ENCODE measurements at places on chromosomes 7 and 10.

- no peak for DNase-seq
These were observed 33.6 kb upstream of the NPFFR1 start for GRCh38 chr10:70317272-70317942.

- no peak for DNase-seq
These were observed 40.0 kb upstream of the ZNF365 start for GRCh38 chr10:62333988-62334682.

- no peak for DNase-seq
These were observed 9.2 kb downstream of the MKX start for GRCh38 chr10:27736396-27736795.

DNA sequence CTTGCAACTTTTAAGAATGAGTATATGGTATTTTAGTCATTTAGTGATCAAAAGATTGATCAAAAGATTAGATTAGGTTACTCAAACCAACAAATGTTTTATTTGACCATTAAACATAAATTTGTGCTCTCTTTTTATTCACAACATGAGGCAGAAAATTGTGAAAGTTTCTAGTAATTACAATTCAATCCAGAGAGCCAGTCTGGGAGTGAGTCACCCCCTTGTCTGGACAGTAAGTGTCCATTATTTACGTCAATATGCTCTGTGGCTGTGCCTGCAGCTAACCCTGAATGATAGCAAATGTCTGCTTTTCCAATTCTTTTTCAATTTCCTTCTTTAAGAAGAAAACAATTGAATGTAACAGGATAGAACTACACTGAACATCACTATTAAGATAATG lies 27.9 kb downstream of the GNG11 start:
- no peak for DNase-seq

DNA sequence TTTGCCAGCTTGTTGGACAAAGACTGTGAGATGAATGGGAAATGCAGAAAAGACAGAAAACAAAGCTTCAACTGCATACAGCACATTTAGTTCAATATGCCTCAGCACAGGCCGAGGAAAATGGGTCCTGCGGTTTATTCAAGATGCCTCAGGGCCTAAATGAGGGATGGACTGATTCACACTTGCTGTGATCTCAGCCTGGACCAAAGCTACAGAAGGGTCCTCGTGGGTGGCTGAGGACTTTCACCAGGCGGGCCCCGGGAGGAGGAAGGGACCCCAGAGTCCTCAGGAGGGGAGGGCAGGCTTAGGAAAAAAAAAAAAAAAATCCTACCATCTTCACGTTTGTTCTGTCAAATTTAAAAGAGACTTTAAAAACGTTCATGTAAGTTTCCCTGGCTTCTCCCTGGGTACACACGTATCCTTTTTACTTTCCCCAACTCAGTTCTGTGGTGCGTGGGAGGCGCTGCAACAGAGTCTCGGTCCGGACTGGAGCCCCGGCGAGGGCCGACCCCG lies 624 bp upstream of the ZNF783 start:
- DNase-seq: no peak

DNA sequence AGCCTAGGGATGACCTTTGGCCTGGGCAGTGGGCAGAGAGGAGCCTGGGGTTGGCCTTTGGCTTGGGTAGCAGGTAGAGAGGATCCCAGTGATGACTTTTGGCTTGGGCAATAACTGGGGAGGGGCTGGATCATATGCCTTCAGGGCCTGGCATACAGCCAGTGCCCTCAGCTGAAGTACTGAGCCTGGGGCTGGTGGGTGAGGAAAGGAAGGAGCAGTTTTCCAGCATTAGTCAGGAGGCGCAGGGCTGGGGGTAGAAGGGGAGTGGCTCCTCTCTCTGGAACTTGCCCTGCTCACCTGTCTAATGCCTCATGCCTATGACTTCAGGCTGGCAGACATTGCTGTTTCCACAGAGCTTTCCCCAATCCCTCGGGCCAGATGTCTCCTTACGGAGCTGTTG lies 15.2 kb upstream of the COMTD1 start:
- no peak for DNase-seq

DNA sequence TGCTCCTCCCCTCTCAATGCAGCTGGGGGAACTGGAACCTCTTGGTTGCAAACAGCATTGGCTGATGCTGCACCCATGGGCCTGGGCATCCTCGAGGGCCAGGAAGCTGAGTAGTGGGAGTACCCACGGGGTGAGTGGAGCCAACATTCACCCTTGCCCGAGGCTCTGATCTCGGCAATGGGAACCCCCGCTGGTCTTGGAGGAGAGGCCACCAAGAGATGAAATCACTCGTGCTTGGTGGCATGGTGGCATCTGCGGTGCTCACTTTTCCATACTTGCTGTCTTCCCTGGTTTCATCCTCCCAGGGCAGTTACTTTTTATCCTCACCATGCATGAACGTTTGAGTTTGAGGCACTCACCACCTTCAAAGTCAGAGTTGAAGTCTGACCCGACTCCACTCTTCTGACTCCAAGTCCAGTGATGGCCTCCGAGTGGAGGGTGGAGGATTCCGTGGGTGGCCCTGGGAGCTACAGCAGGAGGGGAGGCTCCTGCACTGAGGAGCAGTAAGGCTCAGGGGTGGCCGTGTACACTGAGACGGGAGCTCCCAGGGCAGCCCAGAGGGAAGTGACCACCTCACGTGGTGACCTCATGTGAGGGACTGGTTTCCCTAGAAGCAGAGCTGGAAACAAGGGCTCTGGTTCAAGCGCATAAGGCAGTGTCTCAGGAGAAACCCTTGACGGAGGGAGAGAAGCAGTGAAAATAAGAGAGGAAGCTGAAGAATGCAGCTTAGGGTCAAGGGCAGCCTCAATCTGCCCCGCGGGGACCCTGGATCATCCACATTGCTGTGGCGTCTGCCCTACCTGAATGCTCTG lies 349.1 kb downstream of the TCERG1L start:
- no peak for DNase-seq

GRCh38 chr10:93745408-93746065 lies 12.2 kb upstream of the LGI1 start:
- no peak for DNase-seq

DNA sequence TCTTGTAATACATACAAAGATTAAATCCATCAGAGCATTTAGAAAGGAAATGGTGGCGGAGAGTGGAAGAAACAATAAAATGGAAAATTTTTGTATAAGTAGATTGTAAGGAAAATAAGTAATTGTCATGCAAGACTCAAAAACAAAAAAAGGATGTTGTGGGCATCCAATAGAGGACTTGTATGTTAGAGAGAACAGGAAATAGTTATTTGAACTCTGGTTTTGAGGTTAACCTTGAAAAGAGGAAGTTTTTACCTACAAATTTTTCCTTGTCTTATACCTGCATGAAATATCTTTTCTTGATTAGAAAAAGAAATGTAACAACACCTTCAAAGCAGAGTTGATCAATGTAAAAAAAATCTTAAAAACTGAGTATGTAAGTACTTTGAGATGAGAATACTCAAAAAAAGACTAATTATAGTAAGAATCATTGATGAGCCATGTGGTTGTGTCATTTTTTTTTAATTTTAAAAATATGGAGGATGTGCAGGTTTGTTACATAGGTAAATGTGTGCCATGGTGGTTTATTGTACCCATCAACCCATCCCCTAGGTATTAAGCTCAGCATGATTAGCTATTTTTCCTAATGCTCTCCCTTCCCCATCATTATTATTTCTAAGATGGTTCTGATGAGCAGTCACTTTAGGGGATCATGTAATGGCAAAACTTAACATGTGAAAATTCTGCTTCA lies 11.9 kb downstream of the TMEM106B start:
- DNase-seq: no peak

DNA sequence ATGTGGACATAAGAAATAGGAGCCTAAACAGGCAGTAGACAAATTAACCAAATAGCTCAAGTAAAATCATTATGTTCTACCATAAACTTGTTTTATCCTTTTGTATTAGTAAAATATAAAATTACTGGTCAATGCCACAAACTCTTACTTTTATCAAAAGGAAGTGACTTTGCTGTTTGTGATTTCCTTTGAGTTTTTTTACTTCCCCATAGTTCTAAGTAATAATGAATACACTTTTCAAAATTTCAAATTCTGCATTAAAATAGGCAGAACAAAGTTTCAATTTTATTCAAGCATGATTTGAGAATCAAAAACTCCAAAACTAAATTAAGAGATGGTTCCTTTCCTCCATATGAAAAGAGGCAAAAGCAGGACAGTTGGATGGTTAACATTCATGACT lies 139.7 kb upstream of the ABCB5 start:
- no peak for DNase-seq

- DNase-seq: no peak
These were observed 78.1 kb upstream of the PHYHIPL start for GRCh38 chr10:59098387-59098786.

DNA sequence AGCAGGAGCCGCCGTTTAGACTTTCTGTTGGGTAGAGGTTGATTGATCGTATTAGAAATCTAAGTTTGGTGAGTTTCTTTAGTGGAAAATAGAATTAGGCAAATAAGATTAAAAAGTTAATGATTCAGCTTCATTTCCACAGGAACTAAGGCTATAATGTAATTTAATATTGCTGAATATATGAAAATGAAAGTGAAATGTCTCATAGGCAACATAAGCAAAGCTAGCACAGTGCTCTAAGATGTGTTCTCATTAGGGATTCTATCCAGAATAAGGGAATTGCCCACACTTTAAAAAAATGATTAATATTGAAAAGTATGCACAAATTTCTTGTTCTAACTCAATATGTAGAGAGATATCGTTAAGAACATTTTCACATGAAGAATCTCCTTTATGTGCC lies 47.0 kb downstream of the SRI start:
- DNase-seq: no peak

DNA sequence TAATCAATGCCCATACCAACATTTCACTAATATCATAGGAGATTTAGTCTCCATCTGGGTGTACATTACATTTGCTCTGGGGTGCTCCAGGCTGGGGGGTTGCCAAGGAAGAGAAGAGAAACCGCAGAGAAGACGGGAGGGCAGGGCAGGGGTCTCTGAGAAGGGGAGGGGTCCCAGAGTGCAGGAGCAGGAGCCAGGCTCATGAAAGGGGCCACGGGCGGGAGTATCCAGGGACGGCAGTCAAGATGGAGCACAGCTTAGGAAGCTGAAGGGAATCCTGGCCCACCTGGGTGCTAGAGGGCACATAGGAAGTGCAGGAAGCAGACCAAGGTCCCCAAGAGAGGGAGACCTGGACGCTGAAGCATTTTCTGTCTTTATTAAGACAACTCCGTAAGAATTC lies 2.2 kb downstream of the LEP start:
- DNase-seq: no peak

GRCh38 chr10:80917636-80918035 lies 379.9 kb downstream of the SH2D4B start:
- DNase-seq: no peak

DNA sequence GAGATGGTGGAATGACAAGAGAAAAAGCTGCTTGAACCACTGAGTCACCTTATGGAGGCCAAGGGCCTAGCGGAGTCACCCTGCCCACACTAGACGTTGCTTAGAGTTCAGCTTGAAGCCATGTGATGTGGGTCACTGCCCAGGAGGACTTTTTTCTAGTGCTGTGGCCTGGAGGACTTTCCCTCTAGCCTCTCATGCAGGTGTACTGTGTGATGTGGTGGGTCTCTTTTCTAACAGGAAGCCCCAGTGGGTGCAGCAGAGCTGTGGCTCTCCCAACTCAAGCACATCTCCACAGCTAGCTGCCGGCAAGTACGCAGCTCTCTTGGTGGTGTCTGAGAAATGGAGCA lies 13.6 kb downstream of the POR start:
- DNase-seq: peak; percentile 27

GRCh38 chr10:129552119-129552518 lies 85.1 kb downstream of the MGMT start:
- DNase-seq: no peak

GRCh38 chr7:70502117-70502863 lies 629.7 kb upstream of the GALNT17 start:
- DNase-seq: no peak

Data from activated CD4-positive, alpha-beta T cell treated with anti-CD3 and anti-CD28 coated beads, Interleukin-2, amount 50 U/mL, for 1 hour (primary cell).